ENCODE measurements at places on chromosomes 2 and 18. TPM values are rescaled to one million over a fixed set of nuclear protein-coding genes. Genes with fewer than 3 reads are reported as not detected.

TAF1B gene
- total RNA-seq, result 34.0 TPM

CHRND gene
- 0.10 TPM for total RNA-seq

PARD6G gene
- total RNA-seq, result 7.4 TPM

CGREF1 gene
- total RNA-seq, result 13.9 TPM

- no peaks in the 10 kb centered on the region for H3K27me3 ChIP-seq
- peaks cover 32% of the 10 kb centered on the region for H3K4me1 ChIP-seq
- DNase-seq, result no peak
- H3K36me3 ChIP-seq, result peaks cover 61% of the 10 kb centered on the region
- H3K4me3 ChIP-seq, result no peak overlapping the region
- no peak overlapping the region for H3K27ac ChIP-seq
These were observed 7.1 kb downstream of the CKAP2L start for GRCh38 chr2:112757265-112757664.

DNA sequence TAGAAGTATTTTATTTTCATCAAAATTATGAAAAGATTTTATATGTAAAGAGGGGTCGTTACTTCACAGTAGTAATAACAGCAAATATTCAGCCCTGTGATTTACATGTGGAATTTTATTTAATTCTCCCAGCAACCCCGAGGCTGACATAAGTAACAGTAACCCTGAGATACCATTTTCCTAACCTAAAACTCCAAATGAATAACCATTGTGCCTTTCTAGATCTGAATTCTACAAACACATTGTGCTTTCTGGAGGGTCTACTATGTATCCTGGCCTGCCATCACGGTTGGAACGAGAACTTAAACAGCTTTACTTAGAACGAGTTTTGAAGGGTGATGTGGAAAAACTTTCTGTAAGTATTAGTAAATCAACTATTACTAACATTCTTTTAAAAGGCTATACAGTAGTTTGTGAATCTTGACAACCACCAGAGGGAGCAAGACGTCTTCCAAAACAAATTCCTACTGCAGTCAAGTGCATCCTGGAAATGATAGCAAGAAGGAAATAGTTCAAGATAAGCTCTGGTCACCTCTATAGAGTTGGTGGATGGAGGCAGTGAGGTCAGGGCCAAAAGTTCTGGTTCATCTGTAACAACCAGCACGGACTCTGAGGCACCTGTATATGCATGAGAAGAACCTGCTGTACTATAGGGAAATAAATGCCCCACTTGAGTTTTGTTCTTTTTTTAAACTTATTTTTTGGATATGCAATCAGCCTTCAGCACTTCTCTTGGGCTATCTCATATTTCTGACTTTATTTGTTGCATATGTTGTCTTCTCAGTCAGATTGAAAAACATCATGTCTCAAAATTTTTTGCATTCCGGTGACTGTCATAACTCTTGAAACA lies 37.4 kb downstream of the ACTR2 start:
- peak; percentile 84 for DNase-seq
- no peaks in the 10 kb centered on the region for H3K27me3 ChIP-seq
- H3K27ac ChIP-seq, result no peak overlapping the region
- H3K4me3 ChIP-seq, result no peak overlapping the region
- peaks cover 81% of the 10 kb centered on the region for H3K36me3 ChIP-seq
- H3K4me1 ChIP-seq, result no peaks in the 10 kb centered on the region

GRCh38 chr18:69239849-69240674 lies 160.6 kb upstream of the DOK6 start:
- no peak overlapping the region for H3K27ac ChIP-seq
- no peaks in the 10 kb centered on the region for H3K4me1 ChIP-seq
- H3K36me3 ChIP-seq, result no peaks in the 10 kb centered on the region
- H3K27me3 ChIP-seq, result no peaks in the 10 kb centered on the region

DNA sequence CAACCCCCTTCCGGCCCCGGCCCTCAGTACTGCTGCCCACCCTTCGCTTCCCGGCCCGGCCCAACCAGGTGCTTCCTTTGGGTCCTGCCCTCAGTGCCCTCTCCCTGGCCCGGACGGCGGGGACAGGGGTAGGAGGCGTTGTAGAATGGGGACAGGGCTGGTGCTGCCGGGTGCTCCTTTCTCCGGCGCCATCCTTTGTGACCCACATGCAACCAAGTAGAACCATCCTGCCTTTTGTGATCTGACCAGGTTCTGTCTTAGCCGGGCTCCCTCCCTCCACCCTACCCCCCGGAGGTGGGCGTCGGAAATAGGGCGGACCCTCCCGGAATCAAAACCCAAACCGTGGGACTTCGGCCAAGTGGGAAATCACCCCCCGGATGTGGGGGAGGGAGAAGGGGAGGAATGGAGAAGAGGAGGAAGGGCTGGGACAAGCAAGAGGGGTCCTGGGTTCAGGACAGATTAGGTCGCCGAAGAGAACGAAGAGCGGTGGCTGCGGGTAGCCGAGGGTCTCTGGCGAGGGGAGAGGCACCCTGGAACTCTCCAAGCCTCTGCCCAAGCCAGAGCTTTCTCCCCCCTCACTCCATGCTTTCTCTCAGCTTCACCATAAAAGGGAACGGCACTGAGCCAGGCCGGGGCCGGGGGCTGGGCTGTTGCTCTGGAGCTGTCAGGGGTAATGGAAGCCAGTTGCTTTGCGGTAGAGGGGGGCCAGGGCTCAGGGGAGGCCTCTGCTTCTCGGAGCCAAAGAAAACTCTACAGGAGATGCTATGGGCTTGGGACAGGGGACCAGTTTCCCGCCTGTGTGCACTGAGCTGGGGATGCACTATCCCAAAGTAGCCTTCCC lies 756 bp upstream of the OST4 start:
- H3K4me1 ChIP-seq, result peaks cover 73% of the 10 kb centered on the region
- peak overlapping the region; percentile 98 for H3K4me3 ChIP-seq
- no peak for DNase-seq
- peaks cover 15% of the 10 kb centered on the region for H3K36me3 ChIP-seq

Measured in HepG2 (cell line).